ENCODE measurements at places on chromosomes 6 and 20.
A peak's percentile ranks its signal among the peaks of the same experiment; 100 is the strongest.

DNA sequence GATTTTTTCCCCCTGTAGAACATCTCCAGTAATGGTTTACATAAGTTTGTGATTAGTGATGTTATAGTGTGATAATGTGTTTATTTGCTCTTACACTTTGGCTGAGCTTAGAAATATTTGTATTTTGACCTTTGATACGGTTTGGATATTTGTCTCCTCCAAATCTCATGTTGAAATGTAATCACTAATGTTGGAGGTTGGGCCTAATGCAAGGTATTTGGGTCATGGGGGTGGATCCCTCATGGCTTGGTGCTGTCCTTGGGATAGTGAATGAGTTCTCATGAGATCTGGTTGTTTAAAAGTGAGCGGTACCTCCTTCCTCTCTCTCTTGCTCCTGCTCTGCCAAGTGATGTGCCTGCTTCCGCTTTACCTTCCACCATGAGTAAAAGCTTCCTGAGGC lies 147.2 kb downstream of the CCDC170 start:
- DNase-seq, result no peak

GRCh38 chr20:20413810-20414281 lies 45.9 kb downstream of the INSM1 start:
- DNase-seq, result no peak

GRCh38 chr6:83536034-83536646 lies 23.8 kb downstream of the PRSS35 start:
- peak; percentile 63 for DNase-seq

DNA sequence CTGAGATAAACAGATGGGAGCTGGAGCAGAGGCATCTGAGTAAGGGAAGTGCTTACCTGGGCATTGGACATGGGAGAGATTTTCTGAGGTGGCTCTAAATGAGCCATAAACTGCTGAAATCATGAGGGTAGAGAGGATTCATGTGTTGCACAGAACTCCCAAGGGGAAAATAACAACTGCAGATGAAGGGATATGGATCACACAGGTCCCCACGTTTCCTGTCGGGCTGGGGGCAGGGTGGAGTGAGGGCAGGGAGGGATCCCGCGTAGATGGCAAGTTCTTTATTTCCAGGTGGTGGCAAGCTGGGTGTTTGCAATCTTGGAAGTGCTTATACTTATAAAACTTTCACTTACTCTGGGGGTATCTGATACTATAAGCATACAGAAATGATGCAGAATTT lies 422.6 kb upstream of the FLRT3 start:
- no peak for DNase-seq

DNA sequence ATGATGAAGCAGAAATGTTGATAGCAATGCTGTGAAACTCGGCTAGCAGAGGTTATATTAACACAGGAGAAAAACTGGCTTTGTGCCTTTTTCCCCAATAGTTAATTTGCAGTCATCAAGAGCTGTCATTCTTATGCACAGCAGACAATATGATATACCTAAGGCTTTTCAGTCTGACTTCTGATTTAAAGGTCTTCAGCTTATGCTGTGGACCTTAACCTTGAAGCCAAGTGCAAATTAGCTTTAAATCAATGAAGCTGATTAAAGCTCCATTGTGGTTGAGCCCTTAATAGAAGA lies 171.6 kb upstream of the ID4 start:
- DNase-seq, result peak; percentile 77

DNA sequence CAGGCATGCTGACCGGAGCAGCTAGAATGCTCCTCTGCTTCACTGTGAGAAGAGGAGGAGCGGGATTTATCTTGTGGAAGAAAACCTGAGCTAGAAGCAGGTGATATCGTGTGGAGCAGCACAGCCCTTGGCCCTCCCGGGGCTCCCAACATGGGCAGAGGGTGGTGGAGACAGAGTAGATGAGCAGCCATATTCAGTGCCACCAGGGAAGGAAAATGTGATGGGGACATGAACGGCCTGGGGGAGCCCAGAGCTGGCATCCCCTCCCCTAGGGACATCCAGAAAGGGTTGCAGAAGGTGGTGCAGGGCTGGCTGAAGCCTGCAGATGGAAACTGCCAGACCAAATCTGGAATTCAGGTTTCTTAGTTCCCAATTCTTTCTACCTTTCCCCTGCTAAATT lies 24.9 kb upstream of the TBXT start:
- DNase-seq, result no peak

DNA sequence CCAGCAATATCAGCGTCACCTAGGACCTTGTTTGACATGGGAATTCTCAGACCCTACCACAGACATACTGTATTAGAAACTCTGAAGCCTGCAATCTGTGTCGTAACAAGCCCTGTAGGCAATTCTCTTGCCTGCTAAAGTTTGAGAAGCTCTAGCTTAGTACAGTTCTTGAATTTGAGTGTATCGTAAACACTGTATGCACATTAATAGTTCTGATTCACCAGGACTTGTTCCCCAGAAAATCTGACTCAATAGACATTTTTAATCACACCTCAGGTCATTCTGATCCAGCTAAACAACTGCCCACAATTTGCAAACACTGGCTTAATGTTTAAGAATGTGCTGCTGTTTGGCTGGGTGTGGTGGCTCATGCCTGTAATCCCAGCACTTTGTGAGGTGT lies 414.3 kb downstream of the TFAP2A start:
- DNase-seq, result peak; percentile 53

GRCh38 chr6:163395122-163395830 lies 19.2 kb upstream of the QKI start:
- no peak for DNase-seq

DNA sequence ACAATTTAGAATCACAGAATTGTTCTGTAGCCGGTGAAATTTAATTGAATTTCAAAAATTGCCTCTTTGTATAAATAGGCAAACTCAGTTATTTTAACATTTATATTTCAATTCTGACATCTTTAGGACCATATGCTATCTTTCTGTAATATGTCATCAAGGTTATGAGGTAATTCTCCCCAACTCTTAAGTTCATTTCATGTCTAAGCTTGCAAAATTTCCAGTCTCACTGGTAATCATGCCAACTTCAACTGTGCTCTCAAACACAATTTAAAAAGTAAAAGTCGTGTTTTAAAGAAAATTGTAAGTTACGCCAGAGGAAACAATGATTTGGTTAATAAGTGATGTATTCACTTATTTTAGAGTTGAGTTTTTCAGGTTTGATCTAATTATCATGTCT lies 1.4 kb downstream of the NCOA7 start:
- no peak for DNase-seq

DNA sequence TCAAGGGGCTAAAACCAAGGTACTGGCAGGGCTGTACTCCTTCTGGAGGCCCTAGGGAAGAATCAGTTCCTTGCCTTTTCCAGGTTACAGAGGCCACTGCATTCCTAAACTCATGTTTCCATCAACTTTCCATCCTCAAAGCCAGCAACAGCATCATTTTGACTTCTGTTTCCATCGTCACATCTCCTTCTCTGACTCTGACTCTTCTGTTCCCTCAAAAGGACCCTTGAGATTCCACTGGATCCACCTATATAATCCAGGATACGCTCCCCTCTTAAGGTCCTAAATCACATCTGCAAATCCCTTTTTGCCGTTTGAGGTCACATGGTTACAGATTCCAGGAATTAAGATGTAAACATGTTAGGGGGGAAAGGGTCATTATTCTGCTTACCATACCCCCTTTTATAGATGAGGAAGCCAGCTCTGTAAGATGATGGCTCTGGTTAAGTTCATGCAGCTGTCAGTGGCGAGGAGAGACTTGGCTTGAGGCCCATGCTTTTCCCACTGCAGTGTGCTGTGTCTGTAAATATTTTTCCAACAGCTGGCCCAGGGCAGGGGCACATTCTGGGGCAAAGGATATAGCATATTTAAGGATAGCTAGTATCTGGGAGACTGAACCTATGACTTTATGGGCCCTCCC lies 114.6 kb downstream of the TNFRSF21 start:
- DNase-seq, result no peak

DNA sequence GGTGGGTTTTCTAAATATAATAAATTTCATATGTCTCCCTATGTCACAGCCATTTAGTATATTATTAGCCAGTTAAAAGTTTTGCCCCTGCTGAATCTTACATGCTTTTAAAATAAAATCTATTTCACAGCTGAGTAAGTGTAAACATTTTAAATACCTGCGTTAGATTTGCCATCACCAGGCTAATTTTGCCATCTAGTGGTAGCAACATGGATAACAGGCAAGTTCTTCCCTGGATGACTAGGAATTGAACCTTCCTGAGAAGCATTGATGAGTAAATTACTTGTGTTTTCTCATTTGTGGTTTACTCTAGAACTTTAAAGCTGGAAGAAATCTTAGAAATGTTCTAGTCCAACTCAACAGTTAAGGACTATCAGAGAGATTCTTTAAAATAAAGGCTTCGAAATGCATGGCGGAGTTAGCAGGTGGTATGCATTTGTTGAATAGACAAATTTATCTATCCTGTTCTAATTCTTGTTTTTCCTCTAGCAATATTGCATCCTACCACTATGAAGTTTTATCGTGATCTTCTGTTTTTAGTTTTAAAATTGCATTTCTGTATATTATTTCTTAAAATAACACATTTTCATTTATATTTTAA lies 2.6 kb downstream of the PRSS35 start:
- DNase-seq, result peak; percentile 70
